Kasumi-1 (cell line): ENCODE measurements at places on chromosomes 12 and 14.
A peak's percentile ranks its signal among the peaks of the same experiment; 100 is the strongest.

GRCh38 chr12:93946542-93947150, 201.7 kb upstream of the PLXNC1 start:
- no peak for DNase-seq

GRCh38 chr12:109069307-109070271, 17.2 kb downstream of the USP30 start:
- no peak for DNase-seq

GRCh38 chr14:79842270-79842669, 369.0 kb downstream of the DIO2 start:
- no peak for DNase-seq

DNA sequence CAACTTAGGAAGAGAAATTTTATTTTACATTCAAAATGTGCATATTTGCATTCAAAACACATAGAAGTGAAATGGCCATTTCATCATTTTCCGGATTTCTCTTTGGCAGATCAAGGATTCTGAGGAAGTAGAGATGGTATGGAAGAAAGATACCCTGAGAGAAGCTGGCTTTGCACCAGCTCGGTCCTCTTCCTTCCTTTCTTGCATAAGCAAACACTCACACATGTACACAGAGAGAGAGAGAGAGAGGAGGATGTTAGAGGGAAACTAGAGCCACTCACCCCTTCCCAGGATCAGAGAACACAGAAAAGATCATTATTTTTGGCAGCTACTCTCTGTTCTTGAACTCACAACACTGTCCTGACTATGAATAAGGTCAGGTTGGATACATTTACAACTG, 15.6 kb upstream of the PLEKHD1 start:
- DNase-seq: peak; percentile 69

GRCh38 chr12:120925740-120926563, 21.8 kb upstream of the SPPL3 start:
- no peak for DNase-seq

GRCh38 chr12:17060260-17060659, 454.3 kb upstream of the LMO3 start:
- DNase-seq: no peak

DNA sequence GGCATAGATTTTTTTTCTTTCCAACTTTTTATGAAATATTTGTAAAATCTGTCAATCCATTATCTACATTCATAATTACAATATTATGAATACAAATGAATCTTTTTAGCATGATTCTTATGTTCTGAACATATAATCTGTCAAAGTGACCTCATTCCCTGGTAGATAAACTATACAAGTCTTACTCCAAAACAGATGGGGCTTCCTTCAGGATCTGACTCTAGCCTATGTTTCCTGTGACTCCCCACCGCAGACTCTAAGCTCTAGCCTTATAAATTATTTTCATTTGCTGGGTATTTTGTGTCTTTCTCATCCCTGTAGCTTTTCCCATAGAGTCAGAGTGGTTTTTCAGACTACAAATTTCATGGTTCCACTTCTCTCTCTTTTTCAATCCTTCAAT, 202.1 kb upstream of the KITLG start:
- no peak for DNase-seq

DNA sequence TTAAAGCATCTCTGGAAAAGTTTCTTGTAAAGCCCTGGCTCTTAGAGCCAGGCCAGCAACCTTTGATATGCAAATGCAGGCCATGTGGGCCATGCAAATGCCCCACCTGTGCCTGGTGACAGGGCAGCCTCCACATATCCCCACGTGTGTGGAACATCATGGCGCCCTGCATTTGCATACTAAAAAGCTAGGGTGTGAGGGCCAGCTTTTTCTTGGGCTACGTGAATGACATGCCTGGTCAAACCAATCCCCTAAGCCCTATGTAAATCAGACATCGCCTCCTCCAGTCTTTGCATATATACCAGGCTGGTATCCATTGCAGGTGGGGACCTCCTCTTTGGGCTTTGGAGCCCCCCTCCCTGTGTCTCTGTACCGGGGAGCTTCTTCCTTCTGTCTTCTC, 6.4 kb downstream of the CSRP2 start:
- DNase-seq: no peak

- no peak for DNase-seq
Measured at GRCh38 chr14:69994002-69994401, 114.8 kb downstream of the SMOC1 start.

DNA sequence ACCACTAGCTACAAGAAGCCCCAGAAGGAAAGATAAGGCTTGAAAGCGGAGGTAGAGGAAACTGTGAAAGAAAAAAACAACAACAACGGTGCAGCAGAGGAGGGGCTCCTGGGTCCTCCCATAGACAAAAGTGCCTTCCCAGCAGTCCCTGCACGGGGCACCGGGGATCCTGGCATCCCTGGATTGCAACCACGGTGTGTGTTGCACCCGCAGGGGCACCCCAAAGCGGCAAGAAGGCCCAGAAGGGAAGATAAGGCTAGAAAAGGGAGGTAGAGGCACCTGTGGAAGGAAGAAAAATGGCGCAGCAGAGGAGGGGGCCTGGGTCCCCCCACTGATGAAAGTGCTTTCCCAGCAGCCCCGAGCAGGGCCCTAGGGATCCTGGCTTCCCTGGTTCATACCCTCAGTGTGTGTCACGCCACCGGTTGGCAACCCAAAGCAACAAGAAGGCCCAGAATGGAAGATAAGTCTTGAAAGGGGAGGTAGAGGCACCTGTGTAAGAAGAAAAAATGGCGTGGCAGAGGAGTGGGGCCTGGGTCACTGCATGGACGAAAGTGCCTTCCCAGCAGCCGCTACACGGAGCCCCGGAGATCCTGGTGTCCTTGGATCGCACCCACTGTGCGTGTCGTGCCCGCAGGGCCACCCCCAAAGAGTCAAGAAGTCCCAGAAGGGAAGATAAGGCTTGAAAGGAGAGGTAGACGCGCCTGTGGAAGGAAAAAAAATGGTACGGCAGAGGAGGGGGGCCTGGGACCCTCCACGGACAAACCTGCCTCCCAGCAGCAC, 281.0 kb downstream of the ALG10 start:
- DNase-seq: no peak

DNA sequence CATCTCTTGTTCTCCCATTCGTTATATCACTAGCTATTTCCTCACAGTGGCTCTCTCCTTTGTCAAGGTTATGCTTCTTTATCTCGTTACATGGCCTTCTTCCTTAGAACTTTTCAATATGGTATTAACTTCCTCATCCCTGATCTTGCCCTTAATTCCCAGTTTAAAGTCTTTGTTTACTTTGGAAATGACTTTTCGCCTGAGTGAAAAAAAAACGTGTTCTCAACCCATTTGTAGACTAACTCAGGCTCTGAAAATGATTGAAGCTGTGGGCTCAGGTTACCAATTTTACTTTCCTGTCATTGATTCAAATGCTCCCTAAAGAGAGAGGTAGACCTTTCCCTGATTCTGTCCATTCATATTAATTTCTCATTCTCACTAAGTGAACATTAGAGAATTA, 135.2 kb downstream of the NUBPL start:
- no peak for DNase-seq

GRCh38 chr12:74317078-74317601, 220.5 kb upstream of the ATXN7L3B start:
- DNase-seq: peak; percentile 31

DNA sequence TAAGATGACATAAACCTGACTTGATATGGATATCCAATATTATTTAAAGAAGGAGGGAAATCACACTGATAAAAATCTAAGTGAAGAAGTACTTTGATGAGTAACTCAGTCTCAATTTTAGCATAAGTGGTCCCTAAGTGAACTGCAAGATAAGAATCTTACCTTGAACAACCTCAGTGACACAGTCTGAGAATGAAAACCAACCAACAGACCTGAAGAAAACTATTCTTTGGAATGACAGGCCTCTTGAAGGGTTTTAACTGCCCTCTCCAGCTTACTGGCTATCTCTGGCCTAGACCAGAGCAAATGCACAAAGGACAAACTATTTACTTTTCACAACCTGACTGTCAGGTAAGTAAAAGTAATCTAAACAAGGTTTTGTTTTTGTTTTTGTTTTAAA, 44.7 kb downstream of the CPM start:
- no peak for DNase-seq

- no peak for DNase-seq
Measured at GRCh38 chr14:99655521-99655920, 10.6 kb downstream of the HHIPL1 start.

DNA sequence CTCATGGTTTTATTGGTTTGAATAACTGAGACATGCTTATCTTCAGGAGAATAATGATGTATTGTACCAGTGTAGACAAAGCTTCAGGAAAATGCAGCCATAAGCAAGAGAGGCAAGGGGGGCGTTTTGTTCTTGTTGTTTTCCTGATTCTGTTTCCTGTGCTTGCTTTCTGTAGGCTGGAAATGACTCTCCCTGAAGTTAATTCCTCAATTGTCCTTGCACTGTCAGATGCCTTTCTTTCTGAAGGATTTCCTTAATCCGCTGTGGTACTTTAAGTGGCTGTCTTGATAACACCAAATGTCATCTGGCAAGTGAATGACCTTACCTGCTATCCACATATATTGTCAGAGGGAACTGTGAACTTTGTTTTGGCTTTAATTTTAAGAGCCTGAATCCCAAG, 220.0 kb downstream of the NEDD1 start:
- DNase-seq: no peak

- no peak for DNase-seq
Measured at GRCh38 chr12:77980782-77981181, 150.1 kb downstream of the NAV3 start.

- no peak for DNase-seq
Measured at GRCh38 chr12:68825569-68826217, 17.7 kb downstream of the MDM2 start.

DNA sequence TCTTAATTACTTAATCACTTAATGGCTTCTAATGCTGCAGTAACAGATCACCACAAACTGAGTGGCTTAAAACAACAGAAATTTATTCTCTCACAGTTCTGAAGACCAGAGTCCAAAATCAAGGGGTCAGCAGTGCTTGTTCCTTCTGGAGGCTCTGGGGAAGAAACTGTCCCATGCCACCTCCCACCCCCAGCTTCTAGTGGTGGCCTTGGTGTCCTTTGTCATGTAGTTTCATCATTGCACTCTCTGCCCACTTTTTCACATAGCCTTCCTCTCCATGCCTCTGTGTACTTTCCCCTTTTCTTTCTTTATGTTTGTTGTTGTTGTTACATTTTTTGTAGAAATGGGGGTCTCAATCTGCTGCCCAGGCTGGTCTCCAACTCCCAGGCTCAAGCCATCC, 16.1 kb upstream of the UBC start:
- no peak for DNase-seq

DNA sequence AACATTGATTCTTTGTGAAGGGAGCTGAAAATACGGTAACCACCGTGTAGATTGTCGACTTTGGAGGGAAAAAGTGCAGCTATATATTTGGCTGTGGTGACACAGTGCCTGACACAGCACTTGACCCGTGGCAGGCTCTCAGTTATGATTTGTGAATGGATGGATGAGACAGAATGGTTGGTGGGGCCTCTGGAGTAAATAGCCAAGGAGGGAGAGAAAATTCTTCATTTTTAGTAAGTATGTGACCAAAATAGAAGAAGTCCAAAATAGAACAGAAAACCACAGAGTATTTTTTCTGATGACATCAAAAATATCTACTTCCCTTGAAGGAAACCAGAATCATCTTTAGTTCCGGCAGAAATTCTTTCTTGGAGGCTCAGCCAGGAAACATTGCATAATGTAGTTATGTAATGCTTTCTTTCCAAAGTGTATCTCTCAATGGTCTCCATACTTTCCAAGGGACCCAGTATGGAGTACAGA, 82.0 kb upstream of the WSCD2 start:
- DNase-seq: peak; percentile 65

- no peak for DNase-seq
Measured at GRCh38 chr12:57106021-57106708, 5.0 kb downstream of the STAT6 start.

DNA sequence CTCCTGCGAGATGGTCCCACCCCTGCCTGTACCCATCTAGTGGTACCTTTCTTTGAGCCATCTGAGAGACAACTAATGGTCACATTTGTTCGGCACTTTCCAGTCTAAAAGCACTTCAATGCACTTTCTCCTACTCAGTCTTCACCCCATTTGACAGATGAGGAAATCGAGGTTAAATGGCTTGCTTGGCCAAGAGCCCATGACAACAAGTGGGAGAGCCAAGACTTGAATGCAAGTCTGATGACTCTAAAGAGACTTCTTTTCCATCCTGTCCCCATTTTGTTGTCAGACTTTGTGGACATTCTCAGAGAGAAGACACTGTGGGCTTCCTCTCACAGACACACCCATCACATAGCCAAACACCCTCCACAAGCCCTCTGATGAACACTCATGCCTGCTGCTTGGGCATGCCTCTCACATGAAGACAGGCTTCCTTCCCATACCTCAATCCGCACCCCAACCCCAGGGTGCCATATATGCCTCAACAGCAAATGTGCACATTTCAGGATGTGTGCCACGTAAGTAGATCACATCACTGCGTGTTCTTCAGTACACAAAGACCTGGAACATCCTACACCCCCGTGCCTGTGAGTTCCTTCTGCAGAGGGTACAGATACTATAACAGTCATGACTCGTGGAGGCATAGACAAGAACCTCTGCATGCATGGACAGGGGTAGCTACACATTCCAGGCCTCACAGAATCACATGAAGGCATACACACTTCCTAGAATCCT, 805 bp downstream of the MYH7 start:
- no peak for DNase-seq

- DNase-seq: peak; percentile 52
Measured at GRCh38 chr12:123101526-123101925, 49.4 kb downstream of the PITPNM2 start.

GRCh38 chr14:89797148-89797547, 157.4 kb downstream of the EFCAB11 start:
- no peak for DNase-seq

- DNase-seq: no peak
Measured at GRCh38 chr12:92654929-92655328, 47.9 kb upstream of the PLEKHG7 start.

DNA sequence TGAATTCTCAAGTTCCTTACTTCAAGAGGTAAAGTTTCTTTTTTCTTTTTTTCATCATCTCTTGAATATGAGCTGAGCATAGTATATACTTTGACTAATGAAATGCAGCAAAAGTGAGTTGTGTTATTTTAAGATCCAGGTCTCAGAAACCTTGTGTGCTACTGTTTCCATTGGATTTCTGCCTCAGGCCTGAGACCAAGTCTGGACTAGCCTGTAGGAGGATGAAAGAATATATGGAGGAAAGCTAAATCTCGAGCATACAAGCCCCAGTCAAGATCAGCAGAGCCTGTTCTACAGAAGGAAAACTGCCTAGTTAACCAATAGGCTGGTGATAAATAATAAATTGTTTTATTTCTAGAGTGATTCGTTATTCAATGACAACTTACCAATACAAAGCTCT, 652.5 kb downstream of the C12orf50 start:
- DNase-seq: no peak

DNA sequence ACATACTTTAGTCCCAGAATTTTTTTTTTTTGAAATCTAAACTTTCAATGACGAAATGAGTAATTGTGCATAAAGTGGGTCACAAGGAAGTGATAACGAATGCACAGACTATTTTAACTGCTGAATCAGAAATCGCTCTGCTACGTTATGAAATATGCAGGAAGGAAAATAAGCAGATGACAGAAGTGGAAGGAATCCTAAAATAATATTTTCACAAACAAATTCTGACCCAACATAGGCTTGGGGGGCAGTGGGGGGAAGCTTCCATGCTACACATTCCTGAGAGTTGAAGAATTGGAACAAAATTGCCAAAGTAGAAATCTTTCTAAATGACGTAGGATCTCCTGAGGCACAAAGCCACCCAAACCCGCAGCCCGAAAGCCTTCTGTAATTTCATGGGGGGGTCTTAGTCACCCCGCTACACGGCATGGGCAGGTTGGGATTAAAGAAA, 89.6 kb downstream of the ARF6 start:
- no peak for DNase-seq

- no peak for DNase-seq
Measured at GRCh38 chr12:58270966-58271705, 329.8 kb downstream of the ATP23 start.
